GM23338 (cell line): ENCODE measurements at places on chromosomes 1 and 21.

GRCh38 chr1:222126052-222126451, 384.2 kb upstream of the DUSP10 start:
- H3K4me3 ChIP-seq = no peak overlapping the region
- no peaks in the 10 kb centered on the region for H3K27me3 ChIP-seq

GRCh38 chr1:17007121-17007520, 4.6 kb downstream of the ATP13A2 start:
- peak; percentile 71 for DNase-seq
- no peaks in the 10 kb centered on the region; the same call in 1 of the 2 replicates for H3K36me3 ChIP-seq
- peaks cover 15% of the 10 kb centered on the region for H3K4me1 ChIP-seq
- no peak overlapping the region; the same call in 1 of the 2 replicates for H3K27ac ChIP-seq

DNA sequence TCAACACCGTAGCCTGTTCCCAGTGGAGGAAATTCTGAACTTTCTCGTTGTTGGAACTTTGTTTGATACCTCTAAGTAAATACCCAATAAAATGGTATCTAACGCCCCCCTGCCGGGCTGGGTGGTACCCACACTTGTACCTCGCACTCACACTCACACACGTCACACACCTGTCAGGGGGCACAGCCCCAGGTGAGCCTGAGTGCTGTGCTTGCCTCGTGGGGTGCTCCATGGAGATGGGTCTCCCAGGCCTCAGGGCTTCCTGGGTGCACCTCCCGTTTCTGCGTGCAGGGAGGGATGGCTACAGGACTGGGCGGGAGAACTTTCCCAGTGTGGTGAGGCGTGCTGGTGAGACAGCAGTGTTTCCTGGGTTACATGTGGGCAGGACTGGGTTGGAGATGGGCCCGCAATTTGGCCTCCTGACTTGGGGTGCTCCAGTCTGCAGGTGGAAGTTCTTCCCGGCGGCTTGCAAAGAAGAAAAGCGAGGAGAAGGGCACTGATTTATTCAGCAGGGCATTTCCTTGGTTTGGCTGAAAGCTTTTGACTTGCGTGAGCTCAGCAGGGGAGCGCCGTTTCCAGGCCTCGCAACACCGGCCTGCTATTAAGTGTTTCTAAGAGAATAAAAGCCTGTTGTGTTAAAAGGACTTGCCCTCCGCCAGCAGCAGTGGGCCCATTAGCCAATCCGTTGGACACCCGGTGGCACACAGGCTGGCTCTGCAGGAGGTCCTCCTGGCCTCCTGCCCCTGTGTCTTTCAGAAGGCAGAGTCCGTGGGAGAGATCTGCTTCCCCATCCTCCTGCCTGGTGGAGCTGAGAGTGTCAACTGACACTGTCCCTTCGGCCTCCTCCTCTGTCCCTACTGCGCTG, 79.7 kb downstream of the KIF26B start:
- DNase-seq = peak; percentile 79
- no peaks in the 10 kb centered on the region for H3K36me3 ChIP-seq
- H3K4me3 ChIP-seq = peak overlapping the region; percentile 29; the same call in 1 of the 2 replicates
- 0 out of 2 replicates have a peak, but pooled peaks cover 4% of the 10 kb centered on the region for H3K27me3 ChIP-seq

GRCh38 chr1:50553921-50554320, 130.7 kb upstream of the DMRTA2 start:
- H3K4me1 ChIP-seq = no peaks in the 10 kb centered on the region
- no peak for DNase-seq
- no peak overlapping the region for H3K4me3 ChIP-seq
- no peak overlapping the region for H3K27ac ChIP-seq

DNA sequence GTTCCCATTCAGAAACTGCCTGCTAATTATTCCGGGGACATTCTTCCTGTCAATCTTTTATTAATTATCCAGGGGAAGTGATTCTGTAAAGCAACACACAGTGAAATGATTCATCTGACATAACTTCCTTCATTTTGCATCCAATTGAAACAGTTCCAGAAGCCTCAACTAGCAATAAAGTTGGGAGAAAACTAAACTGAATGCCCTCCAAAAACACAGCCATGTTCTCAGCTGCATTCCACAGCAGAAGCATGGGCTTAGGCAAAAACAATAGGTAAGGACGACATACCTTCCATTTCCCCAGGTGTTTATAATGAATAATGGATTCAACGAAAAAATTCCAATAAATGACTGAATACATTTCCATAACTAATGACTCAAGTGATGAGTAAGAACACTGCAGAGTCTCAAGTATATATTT, 36.9 kb upstream of the TARBP1 start:
- peaks cover 11% of the 10 kb centered on the region; the same call in 1 of the 2 replicates for H3K4me1 ChIP-seq
- H3K4me3 ChIP-seq = no peak overlapping the region
- DNase-seq = peak; percentile 48
- H3K27ac ChIP-seq = peak overlapping the region; percentile 71
- no peaks in the 10 kb centered on the region for H3K36me3 ChIP-seq

GRCh38 chr1:173893611-173894010, 23.5 kb downstream of the SERPINC1 start:
- no peaks in the 10 kb centered on the region for H3K36me3 ChIP-seq
- no peak overlapping the region for H3K27ac ChIP-seq
- peaks cover 26% of the 10 kb centered on the region for H3K4me1 ChIP-seq
- DNase-seq = no peak

DNA sequence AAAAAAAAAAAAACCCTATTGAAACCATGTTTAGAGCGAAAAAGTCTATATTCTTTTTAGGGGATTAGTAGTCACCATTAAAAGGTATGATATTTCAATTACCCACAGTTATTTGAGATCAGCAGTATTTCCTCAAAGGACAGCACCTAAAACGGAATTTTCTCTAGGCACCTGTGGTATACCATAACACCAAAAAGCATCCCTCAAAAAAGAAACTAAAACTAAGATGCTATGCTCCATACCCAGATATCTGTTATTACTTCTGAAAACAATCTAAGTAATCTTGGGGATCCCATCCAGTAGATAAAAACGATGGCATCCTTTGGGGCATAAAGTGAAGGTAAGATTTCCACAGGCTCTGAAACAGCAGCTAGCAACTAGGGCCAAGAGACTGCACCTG, 89.0 kb downstream of the RERE start:
- no peak for DNase-seq
- H3K4me1 ChIP-seq = peaks cover 7% of the 10 kb centered on the region; the same call in 1 of the 2 replicates
- H3K27ac ChIP-seq = no peak overlapping the region
- H3K4me3 ChIP-seq = no peak overlapping the region

GRCh38 chr1:225494789-225495359, 67.0 kb upstream of the LBR start:
- H3K36me3 ChIP-seq = peaks cover 4% of the 10 kb centered on the region; the same call in 1 of the 2 replicates
- H3K4me1 ChIP-seq = peaks cover 4% of the 10 kb centered on the region; the same call in 1 of the 2 replicates
- no peak overlapping the region for H3K27ac ChIP-seq
- no peak overlapping the region for H3K4me3 ChIP-seq
- H3K27me3 ChIP-seq = no peaks in the 10 kb centered on the region

DNA sequence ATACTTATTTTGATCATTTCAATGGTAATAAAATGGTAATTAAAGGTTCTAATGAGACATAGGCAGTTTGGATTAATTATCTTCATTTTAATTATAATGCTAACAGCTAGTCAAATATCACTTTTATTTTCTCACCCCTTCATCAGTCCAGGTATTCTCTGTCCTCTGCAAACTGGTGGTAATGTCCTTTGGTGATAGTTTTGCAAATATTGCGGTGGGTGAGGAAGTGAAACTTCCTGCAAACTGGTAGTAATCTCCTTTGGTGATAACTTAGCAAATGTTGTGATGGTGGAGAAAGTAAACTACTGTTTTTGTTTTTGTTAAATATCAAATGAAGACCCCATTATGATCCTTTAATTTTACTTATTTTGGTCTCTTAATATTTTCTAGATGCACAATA, 209.0 kb downstream of the AMY1C start:
- no peaks in the 10 kb centered on the region for H3K27me3 ChIP-seq
- no peak overlapping the region for H3K27ac ChIP-seq
- no peak overlapping the region for H3K4me3 ChIP-seq
- H3K4me1 ChIP-seq = no peaks in the 10 kb centered on the region

- H3K4me1 ChIP-seq = no peaks in the 10 kb centered on the region
- H3K4me3 ChIP-seq = no peak overlapping the region
- no peaks in the 10 kb centered on the region for H3K27me3 ChIP-seq
- no peak overlapping the region for H3K27ac ChIP-seq
These were observed 150.1 kb downstream of the CDC7 start for GRCh38 chr1:91650764-91651163.

DNA sequence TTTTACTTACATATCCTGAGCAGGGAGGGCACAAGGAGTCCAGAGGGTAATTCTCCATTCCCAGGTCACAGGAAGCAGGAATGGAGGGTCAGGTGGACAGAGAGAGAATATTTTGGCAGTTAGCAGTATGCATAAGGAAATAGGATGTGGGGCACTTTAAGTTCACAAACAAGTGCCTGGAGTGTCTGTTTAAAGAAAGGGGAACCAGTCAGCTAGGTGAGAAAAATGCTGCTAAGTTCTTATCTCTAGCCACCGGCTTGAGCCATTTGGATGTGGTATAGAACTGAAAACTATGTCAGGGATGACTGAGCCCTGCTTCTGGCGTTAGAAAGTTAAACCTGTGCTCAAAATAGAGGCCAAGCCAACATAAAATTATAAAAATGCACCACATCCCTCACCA, 739.7 kb upstream of the NCAM2 start:
- H3K27me3 ChIP-seq = no peaks in the 10 kb centered on the region
- DNase-seq = no peak
- H3K27ac ChIP-seq = no peak overlapping the region
- no peaks in the 10 kb centered on the region for H3K4me1 ChIP-seq
- H3K36me3 ChIP-seq = no peaks in the 10 kb centered on the region

DNA sequence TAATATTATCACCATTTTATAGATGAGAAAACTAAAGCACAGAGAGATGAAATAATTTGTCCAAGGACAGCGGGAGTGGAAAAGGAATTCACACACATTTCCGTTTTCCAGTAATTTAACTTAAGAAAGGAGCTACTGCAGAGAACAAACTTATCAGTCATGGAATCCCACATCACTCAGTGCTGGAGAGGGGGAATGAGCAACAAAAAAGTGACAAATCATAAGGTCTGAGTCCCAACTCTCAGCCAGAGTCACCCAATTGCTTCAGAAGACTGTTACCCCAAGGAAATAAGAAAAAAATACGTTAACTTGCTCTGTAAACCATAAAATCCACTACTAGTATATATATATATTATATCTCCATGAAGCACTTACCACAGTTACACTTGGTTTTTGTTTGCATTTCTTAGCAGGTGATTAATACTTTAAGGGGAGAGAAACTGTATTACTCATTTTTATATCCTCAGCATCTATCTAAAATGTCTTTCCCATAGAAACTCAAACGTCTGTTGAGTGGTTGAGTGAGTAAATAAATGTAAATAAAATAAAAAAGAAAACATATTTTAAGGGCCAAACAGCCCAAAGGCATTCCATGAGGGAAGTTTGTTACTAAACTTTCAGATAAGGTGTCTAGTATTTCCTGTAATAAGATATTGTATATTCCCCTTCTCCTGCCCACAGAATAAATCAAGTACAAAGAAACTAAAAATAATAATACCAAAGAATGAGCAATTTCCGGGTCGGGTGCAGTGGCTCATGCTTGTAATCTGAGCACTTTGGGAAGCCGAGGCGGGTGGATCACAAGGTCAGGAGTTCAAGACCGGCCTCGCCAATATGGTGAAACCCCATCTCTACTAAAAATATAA, 76.8 kb downstream of the SLC45A1 start:
- H3K36me3 ChIP-seq = no peaks in the 10 kb centered on the region
- H3K4me1 ChIP-seq = peaks cover 34% of the 10 kb centered on the region
- peak overlapping the region; percentile 40; the same call in 1 of the 2 replicates for H3K27ac ChIP-seq
- no peak overlapping the region; the same call in 1 of the 2 replicates for H3K4me3 ChIP-seq

- DNase-seq = no peak
- H3K36me3 ChIP-seq = no peaks in the 10 kb centered on the region
- H3K27me3 ChIP-seq = no peaks in the 10 kb centered on the region
- H3K4me1 ChIP-seq = peaks cover 6% of the 10 kb centered on the region; the same call in 1 of the 2 replicates
- H3K4me3 ChIP-seq = no peak overlapping the region
These were observed 92.0 kb upstream of the S1PR1 start for GRCh38 chr1:101144671-101145448.

DNA sequence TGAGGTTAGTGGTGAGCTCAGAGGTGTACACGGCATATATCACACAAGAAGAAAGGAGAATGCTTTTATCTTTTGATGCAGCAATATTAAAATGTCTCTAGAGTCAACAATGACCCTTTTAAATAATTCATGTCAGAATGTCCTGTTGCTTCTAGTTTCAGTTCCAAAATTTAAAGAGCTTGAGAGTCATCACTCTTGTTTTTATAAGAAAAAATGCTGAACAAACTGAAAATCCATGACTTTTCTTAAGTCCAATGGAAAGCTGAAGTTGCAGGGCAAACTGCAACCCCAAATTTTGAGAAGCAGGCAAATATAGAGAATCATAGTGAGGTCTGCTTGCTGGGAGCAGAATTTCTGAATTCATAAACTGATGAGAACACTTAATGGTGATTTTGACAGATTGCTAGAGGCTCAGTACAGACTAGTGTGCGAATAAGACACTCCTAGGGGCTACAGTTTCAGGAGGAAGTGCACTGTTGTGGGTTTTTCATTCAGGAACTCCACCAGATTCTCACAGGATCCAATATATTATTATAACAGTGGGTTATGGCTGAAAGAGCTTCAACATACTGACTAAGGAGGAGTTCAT, 135.1 kb downstream of the CLIC6 start:
- H3K27me3 ChIP-seq = no peaks in the 10 kb centered on the region
- no peaks in the 10 kb centered on the region; the same call in 1 of the 2 replicates for H3K4me1 ChIP-seq
- H3K27ac ChIP-seq = no peak overlapping the region
- no peak overlapping the region for H3K4me3 ChIP-seq

- H3K4me1 ChIP-seq = no peaks in the 10 kb centered on the region
- no peaks in the 10 kb centered on the region for H3K36me3 ChIP-seq
- H3K4me3 ChIP-seq = no peak overlapping the region
- H3K27ac ChIP-seq = no peak overlapping the region
These were observed 299.7 kb downstream of the GRIK1 start for GRCh38 chr21:29640080-29640508.

- no peaks in the 10 kb centered on the region for H3K4me1 ChIP-seq
- H3K36me3 ChIP-seq = no peaks in the 10 kb centered on the region
These were observed 135.8 kb downstream of the SYF2 start for GRCh38 chr1:25096307-25097150.

DNA sequence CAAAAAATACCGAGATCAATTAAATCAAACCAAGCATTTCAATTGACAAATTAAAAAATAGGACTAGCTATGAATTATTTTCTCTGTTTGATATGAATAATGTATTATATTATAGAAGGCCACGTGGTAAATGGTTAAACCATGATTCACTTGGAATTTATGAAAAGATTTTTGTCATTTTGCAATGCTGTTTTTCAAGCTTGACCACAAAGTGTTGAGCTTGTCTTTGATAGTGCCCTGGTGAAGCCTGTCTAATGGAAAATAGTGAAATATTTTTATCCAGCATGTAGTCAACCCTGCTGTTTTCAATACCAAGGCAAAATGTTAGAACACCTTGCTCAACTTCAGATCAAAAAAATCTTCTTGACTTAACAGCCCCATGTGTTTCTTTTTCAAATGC, 288.0 kb upstream of the PRMT6 start:
- H3K27ac ChIP-seq = no peak overlapping the region
- no peak overlapping the region for H3K4me3 ChIP-seq
- H3K27me3 ChIP-seq = no peaks in the 10 kb centered on the region
- DNase-seq = no peak
- no peaks in the 10 kb centered on the region for H3K36me3 ChIP-seq

GRCh38 chr1:108636876-108637275, 24.0 kb downstream of the HENMT1 start:
- no peak overlapping the region for H3K4me3 ChIP-seq
- H3K36me3 ChIP-seq = no peaks in the 10 kb centered on the region; the same call in 1 of the 2 replicates
- no peak overlapping the region for H3K27ac ChIP-seq
- no peaks in the 10 kb centered on the region for H3K27me3 ChIP-seq
- no peaks in the 10 kb centered on the region for H3K4me1 ChIP-seq
- no peak for DNase-seq
